ENCODE measurements at places on chromosomes 13 and 19.

- no peak for DNase-seq
Observed at GRCh38 chr13:32036126-32036695, 4.6 kb downstream of the FRY start.

DNA sequence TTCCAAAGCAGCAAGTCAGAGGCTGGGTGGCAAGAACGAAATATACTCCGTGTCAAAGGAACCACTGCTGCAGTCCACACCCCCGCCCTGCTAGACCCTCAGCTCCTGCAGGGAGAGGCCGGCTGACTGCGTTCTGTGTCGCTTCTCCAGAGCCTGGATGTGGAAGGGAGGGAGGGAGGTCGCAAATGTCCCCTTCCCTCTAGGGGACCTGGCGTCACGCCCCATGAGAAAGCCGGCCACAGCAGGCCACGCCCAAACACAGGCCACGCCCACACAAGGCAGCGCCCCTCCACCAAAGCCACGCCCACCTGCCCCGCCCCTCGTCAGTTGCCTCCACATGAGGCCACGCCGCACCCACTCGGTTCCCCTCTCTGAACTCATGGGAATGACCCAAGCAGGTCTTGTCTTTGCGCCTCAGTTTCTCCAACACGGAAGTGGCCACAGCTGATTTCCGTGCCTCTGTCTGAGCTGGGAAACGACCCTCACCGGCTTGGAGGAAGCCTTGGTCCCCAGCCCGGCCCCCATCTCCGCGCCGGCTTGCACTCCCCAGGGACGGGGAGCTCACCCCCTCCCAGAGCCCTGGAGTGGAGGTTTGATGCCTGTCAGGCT lies 38.4 kb upstream of the TCF3 start:
- no peak for DNase-seq

DNA sequence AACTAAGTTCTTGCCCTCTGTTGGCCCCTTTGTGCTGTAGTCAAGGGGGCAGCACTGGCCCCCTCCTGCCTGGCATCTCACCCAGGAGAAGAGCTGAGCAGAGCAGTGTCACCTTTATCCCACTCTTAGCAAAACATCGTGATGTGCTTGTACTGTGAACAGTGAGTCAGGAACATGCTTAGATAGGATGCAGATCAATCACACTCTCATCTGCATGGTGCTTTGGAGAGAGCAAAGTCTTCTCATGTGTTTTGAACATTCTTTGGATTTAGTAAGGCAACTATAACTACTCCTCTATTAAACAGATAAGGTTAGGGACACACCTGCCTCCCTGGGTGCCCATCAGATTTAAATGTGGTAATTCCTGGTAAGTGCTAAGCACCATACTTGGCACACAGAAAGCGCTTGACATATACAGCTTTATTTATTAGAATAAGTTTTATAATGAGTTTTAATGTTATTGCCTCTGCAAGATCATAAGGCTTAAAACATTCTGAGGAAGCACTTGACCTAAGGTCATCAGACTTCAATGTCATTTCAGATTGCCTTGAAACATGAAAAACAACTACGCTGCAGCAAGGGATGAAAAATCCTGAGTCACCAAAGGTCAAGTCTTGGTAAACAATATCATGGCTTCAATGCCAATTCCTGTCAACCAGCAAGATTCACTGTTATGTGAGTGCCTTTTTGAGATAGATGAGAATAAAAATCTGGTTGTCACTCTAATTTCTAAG lies 82.4 kb upstream of the IRS2 start:
- no peak for DNase-seq

DNA sequence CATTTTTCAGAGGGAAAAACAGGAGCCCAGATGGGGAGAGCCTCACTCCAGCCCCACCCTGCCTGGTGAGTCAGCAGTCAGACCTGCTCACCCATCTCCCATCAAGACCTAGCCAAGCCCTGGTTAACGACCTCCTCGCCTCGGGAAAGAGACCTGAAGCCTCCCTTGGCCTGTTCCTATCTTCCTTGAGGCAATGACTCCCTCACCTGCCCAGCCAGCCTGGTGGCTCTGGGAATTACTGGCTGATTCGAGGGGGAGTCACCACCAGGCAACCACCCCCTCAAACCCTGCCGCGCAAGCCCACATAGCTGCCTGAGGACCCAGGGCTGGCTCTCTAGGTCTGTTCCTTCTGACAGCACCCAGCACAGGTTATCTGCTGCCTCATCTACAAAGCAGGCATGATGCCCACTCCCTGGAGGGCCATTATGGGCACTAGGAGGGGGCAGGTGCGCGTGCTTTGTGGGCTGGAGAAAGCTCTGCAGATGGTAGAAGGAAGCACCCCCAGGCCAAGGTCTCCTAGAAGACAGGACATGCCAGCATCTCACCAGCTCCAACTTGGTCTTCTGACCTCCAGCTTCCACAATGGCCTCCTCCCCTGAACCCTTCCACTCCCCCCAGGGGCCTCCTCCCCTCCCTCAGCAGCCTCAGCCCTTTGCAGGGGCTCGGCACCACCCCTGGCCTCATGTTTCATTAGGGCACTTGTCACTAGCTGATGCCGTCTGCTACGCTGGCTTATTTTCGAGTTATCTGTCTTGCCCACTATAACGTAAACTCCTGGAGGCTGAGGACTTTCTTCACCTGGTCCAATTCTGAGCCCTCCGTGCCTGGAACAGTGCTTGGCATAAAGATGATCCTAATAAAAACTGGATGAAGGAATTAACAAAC lies 10.4 kb downstream of the DEDD2 start:
- DNase-seq: no peak

DNA sequence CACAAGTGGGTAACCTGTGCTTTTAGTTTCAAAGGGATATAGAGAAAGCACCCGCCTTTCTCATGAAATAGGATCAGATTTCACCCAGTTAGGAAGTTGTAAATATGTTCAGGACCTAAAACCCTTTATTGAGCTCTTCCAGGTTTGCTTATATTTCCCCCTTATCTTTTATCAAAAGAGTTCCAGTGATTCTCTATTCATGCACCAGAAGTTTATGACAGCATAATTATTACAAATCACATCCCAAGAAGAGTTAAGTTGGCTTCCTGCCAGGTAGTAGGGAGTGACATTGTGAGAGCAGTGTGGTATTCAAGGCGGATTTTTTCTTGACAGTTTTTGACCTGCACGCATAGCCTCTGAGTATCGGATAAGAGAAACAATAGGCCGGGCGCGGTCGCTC lies 190.3 kb downstream of the STK24 start:
- no peak for DNase-seq

DNA sequence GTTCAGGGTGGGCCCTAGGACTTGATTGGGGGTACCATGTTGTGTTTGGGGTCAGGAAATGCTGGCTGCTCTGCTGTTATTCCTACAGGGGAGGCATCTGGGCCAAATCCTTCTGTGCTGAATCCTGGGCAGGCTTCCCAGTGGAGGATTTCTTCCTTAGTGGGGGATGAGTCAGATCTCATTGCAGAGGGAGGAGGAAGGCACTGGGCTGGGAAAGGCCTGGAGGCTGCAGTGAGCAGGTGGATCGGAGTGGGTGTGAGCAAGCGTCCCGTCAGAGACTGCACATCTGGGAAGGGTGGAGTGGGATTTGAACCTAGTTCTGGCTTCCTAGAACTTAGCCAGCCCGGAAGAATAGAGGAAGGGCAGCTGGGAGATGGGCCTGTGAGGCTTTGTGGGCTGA lies 11.5 kb downstream of the CCDC124 start:
- DNase-seq: no peak

- no peak for DNase-seq
Observed at GRCh38 chr19:41195675-41196497, 2.9 kb downstream of the CYP2S1 start.

- DNase-seq: no peak
Observed at GRCh38 chr19:39264306-39265290, 3.6 kb upstream of the IFNL2 start.

DNA sequence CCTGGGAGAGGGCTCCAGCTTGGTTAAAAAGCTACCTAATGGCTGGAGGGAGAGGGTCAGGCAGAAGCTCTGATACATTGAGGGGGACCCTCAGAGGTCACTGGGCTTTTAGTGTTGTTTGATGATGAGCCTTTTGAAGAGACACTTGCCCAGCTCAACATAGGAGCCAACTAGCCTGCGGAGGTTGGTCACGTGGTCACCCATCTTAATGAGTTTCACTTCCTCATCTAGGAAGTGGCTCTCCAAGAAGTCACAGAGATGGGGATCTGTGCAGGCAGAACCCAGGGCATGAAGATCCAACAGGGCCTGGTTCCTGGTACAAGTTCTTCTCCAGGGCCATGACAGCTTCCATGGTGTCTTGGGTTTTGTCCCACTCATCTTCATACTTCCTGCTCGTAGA lies 33.4 kb downstream of the IPO5 start:
- no peak for DNase-seq

- DNase-seq: no peak
Observed at GRCh38 chr13:28754698-28755545, 36.2 kb upstream of the SLC46A3 start.

DNA sequence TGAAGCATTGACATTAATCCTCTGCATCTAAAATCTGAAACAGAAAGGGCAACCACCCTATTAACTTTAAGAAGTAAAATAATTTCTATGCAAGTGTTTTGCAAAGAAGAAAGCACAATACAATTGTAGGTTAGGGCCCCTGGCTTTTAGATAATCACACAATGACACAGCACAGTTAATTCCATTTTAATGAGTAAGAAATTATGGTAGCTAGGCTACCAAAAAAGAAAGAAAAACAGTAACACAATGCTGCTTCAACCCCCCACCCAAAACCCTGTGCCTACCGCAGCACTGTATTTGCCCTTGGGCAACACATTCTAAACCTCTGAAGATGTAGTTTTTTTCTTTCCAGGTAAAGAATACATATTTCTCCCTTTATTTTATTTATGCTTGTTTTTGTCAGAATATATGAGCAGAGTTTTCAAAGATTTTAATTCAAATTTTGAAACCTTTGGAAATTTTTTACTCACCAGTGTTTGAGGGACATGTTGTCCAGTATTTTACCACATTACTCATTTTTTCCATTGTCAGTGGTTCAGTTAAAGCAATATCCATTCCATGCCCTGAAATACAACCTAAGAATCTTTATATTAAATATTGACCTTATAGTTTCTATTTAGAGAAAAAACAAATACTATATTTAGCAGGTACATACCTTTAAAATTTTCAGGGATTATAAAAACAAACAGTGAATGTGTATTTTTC lies 21.1 kb downstream of the SOHLH2 start:
- DNase-seq: no peak

DNA sequence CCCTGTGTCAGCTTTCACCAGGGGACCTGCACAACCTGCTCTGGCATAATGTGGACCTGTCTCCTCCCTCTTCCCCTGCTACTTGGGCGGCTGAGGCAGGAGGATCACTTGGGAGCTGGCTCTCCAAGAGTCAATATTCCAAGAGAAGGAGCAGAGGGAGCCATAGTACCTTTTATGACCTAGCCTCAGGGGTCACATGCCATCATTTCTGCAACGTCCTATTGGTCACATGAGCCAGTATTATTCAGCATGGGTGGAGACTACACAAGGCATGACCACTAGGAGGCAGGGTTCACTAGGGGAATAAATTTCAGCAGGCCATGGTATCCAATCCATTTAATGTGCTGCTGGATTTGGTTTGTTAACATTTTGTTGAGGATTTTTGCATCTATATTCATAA lies 12.0 kb upstream of the SHFL start:
- DNase-seq: peak; percentile 21

GRCh38 chr13:48946163-48946562 lies 29.5 kb upstream of the FNDC3A start:
- DNase-seq: no peak

- DNase-seq: no peak
Observed at GRCh38 chr13:102440259-102440936, 38.5 kb upstream of the FGF14 start.

- DNase-seq: no peak
Observed at GRCh38 chr13:40148742-40149141, 493.3 kb downstream of the COG6 start.

DNA sequence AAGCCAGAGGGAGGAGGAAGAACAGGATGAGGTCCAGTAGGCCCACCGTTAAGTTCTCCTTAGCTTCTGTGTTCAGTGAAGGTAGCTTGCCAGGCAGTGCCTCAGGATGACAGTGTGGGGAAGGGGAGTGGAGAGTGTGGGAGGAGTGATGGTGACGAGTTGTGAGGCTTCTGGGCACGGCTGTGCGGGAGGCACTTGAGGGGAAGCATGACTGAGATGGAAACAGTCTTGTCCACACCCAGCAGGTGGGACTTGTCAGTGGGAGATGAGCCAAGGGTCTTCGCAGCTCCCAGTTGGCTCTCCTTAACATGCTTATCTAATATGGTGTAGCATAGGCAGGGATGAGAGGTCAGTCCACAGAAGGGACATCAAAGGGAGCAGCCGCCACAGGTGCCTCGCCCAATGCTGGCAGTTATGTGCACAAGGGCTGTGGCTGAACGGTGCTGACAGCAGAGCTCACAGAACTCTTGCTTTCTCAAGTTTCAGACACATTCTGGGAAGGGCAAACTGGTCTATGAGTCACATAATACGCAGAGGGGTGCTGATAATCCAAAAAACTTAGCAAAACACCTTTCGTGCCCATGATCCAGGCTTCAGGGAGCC lies 47.5 kb downstream of the OXGR1 start:
- no peak for DNase-seq

GRCh38 chr13:41780715-41781706 lies 179.9 kb downstream of the VWA8 start:
- DNase-seq: no peak

GRCh38 chr13:26951581-26952177 lies 191.1 kb upstream of the GPR12 start:
- no peak for DNase-seq

GRCh38 chr13:69306766-69307165 lies 800.9 kb upstream of the ATXN8OS start:
- DNase-seq: no peak

DNA sequence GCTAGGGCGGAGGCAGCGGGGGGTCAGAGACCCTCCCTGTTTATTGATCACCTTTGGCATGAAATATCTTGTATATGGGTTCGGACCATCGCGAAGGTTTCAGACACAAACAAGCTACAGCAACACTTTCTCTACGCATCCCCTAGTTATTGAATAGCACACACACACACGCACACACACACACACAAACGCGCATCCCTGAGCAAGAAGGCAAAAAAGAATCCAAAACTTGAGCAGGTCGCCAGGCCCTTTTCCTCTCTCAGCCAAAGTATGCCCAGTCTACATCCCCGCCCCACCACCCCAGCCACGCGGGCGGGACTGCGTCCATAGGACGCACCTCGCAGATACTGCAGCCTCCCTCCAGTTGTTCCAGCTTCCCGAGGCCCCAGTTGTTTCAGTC lies 16.0 kb downstream of the POU4F1 start:
- no peak for DNase-seq

GRCh38 chr13:60164234-60164889 lies 634 bp upstream of the DIAPH3 start:
- DNase-seq: no peak

GRCh38 chr13:52884429-52885010 lies 36.1 kb upstream of the PCDH8 start:
- DNase-seq: no peak

- no peak for DNase-seq
Observed at GRCh38 chr13:48938308-48938943, 37.3 kb upstream of the FNDC3A start.

DNA sequence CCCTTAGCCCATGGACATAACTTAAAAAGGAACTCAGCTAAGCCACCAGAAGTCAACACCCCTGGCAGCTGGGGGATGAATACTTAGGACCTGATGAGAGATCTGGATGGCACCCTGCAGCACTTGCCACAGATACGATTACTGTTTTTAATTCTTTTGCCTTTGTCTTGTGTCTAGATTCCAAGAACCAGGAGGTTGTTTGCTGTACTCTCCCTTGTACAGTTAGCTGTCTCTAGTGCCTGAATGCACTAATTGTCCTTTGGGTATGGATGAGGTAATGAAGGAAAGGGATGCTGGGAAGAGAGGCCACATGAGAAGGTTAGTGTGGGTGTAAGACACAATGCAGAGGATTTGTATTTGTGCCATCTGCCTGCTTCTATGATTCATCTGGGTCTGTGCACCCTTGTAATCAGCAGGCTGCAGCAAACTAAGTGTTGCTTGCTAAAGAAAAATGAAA lies 385.8 kb downstream of the KCNRG start:
- no peak for DNase-seq
